ENCODE measurements at places on chromosomes 5 and 9.

DNA sequence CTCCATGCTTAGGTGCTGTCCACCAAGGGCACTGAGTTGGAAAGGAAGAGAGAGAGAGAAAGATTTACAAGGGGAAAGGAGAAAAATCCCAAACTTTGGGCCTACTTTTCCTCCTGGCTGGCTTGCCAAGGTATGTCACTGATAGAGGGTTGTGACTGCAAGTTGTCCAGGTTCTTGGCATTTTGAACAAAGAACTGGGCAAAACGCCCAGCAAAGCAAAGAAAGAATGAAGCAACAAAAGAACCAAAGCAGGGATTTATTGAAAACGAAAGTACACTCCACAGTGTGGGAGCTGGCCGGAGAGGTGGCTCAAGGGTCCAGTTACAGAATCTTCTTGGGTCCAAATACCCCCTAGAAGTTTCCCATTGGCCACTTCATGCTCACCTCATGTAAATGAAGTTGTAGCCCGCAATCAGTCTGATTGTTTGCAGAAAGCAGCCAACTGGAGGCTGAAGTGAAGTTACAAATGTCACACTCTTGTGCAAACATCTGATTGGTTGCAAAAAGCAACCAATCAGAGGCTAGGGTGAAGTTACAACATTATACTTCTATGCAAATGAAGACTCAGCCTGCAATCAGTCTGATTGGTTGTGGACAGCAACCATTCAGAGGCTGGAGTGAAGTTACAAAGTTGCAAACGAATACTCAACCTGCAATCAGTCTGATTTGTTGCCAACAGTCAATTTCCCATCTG, 263.5 kb downstream of the YTHDC2 start:
- DNase-seq, result no peak

- DNase-seq, result no peak
Measured at GRCh38 chr9:5971740-5972139, 43.7 kb downstream of the RANBP6 start.

DNA sequence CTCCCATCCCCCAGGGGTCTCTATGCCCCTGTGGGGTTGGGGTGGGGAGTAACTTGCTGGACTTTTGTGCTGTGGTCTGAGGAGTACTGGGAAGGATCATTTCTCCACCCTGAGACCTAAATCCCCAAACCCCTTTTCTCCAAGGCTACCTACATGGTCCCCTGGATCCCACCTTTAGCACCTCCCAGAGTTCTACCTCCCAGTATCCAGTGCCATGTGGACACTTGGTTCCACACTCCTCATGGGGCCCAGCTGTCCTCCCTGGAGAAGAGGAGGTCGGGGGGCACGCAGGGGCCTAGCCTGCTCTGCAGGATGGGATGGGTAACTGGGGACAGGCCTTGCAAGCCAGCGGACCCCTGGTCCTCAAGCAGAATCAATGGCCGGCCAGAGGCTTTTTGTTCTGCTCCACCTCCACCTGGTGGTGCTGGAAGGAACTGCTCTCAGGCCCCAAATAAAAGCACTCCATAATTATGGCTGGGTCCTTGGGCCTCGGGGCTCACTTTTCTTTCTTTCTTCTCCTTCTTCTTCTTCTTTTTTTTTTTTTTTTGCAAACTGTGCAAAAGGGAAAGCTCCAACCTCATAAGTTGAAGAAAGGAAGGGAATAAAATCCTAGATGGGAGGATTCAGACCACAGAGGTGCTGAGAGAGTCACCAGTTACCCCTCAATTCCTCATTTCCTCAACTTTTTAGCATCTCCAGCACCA, 68.4 kb downstream of the PSD2 start:
- DNase-seq, result peak; percentile 60

DNA sequence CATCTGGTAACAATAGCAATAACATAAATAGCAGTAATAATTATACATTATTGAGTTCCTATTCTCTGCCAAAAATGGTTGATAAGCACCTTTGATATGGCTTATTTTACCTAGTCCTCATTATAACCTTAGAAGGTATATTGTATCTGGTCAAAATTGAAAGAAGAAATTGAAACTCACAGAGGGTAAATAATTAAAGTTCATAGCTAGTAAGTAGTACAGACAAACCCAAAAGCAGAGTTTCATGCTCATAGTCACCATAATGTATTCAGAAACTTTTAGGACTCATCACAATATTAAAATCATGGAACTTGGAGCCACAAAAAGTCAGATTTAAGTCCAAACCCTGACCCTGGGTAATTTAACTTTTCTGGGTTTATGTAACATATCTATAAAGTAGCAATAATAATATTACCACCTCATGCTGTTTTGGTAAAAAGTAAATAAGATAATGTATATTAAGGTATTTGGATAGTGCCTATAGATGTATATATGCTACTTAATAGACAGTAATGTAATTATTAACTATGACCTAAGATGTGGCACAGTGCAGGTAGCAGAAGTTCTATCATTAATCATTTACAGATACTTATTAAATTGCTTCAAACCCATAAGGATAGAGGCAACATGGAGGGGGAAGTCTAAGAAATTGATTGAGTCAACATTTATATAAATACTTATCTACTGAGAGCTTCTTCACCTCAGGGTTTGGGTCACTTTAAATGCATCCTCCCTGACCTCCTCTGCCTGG, 32.4 kb downstream of the STK32A start:
- DNase-seq, result no peak

- no peak for DNase-seq
Measured at GRCh38 chr9:86802900-86803673, 144.2 kb downstream of the GAS1 start.

DNA sequence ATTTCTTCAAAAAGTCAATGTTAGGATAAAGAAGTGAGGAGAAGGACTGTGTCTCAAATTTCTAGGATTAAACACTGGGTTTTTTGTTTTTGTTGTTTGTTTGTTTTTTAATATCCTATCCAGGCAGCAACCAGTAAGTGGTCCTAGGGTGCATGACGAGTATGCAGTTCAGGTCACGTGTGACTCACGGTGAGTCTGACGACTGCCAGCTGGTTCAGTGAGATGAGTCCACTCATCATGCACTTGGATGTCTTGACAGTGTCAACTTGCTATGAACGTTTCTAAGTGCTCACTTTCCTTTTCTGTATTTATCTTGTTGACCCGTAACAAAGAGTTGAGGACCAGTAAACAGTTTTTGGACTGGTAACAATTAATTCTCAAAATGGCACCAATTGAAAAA, 32.7 kb downstream of the ATG10 start:
- DNase-seq, result no peak

- DNase-seq, result no peak
Measured at GRCh38 chr5:87434461-87434860, 21.7 kb upstream of the CCNH start.

DNA sequence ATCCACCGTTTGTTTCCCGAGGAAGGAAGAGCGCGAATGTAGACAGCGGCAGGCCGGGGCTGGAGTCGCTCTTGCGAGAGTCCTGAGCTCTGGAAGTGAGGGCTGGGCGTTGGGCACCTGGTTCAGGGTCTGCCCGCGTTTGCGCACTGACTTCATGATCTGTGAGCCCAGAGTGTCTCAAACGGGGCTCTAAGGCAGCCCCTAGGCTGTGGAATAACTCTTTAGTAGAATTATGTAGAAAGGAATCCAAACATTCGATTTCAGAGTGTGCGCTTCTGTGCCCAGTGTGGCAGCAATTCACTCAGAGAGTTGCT, 478 bp upstream of the GGTA1 start:
- no peak for DNase-seq
